ENCODE measurements at places on chromosomes 6 and 20.

GRCh38 chr20:45426320-45427016 lies 10.5 kb downstream of the PIGT start:
- no peak for DNase-seq

DNA sequence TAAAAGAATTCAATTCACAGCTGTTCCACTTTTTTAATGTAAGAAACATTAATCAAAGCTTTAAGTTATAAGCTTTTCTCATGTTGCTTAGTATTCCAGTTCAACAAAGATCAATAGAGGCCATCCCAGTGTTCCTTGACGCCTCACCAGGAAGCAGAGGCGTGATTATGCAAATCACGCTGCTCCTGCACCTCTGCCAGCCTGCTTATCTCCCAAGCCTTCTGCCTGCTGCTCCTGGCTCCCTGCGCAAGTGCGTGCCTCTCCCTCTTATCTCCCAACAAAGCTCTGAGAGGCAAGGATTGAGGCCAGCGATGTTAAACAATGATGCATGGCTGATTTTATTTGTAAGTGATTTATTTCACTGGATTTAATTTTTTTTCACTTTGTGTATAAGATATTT lies 42.8 kb downstream of the INSM1 start:
- DNase-seq: no peak

GRCh38 chr6:69813508-69813907 lies 16.7 kb upstream of the LMBRD1 start:
- DNase-seq: no peak

DNA sequence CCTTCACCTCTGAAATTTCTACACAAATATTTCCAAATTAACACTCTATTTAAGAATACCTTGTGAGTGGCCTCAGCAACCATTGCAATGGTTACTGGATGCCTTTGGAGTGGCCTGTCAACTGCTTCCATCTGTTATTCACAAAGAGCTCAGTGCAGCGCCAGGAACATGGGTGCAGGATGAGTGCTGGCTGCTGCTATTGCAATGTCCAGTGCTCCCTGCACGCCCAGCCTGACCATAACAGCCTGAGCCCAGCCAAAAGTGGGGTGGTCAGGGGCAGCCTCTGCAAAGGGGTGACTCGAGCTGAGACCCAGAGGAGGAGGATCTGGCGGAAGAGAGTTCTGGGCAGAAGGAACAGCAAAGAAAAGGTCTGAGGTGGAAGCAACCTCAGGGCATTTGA lies 18.4 kb downstream of the CASS4 start:
- DNase-seq: no peak
